ENCODE measurements at places on chromosomes 4 and X.
A peak's percentile ranks its signal among the peaks of the same experiment; 100 is the strongest.

- DNase-seq, result no peak
Observed at GRCh38 chrX:79089896-79090584, 54.4 kb upstream of the GPR174 start.

GRCh38 chrX:84216406-84216805 lies 28.4 kb upstream of the RPS6KA6 start:
- DNase-seq, result no peak

GRCh38 chr4:151227172-151227571 lies 49.8 kb upstream of the PRSS48 start:
- no peak for DNase-seq

DNA sequence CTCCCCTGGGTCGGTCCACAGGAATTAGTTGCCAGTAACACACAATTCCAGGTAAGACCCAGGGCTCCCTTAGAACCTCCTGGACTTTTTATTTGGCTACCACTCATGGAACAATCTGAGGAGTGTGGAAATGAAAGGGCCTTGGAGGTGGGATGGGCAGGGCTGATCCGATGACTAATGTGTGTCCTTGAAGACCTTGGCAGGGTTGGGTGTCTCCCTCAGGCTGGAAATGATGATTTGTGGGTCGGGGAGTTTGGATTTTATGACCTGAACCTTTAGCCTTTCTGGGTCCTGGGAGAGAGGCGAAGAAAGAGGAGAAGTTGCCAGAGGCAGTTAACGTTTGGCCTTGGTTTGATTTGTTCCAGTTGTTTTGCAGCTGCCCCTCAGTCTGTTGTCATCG lies 425.0 kb downstream of the MID1IP1 start:
- no peak for DNase-seq

DNA sequence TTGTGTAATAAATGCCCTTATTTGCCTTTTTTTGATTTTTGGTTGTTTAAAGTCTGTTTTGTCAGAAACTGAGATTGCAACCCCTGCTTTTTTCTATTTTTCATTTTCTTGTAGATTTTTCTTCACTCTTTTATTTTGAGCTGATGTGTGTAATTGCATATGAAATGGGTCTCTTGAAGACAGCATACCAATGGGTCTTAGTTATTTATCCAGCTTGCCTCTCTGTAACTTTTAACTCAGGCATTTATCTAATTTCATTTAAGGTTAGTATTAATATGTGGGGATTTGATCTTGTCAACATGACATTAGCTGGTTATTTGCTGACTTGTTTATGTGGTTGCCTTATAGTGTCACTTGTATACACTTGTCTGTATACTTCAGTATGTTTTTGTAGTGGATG lies 378.0 kb downstream of the CPXCR1 start:
- DNase-seq, result no peak

DNA sequence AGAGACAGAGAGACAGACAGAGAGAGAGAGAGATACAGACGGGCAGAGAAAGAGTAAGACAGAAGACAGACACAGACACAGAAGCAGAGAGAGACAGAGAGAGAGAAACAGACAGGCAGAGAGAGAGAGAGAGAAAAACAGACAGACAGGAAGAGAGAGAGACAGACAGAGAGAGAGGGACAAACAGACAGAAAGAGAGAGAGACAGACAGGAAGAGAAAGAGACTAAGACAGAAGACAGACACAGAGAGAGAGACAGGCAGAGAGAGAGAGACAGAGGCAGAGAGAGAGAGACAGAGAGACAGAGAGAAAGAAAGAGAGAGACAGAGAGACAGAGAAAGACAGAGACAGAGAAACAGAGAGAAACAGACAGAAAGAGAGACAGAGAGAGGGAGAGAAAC lies 27.2 kb upstream of the NAA11 start:
- no peak for DNase-seq

- DNase-seq, result no peak
Observed at GRCh38 chr4:183299464-183299863, 20.6 kb downstream of the CLDN22 start.

GRCh38 chrX:34873500-34874225 lies 68.9 kb upstream of the FAM47B start:
- no peak for DNase-seq

- DNase-seq, result no peak
Observed at GRCh38 chrX:100440006-100440405, 29.9 kb upstream of the PCDH19 start.

- peak; percentile 38 for DNase-seq
Observed at GRCh38 chr4:80125252-80126177, 52.5 kb upstream of the ANTXR2 start.

GRCh38 chr4:150477869-150478268 lies 104.1 kb upstream of the MAB21L2 start:
- no peak for DNase-seq

GRCh38 chrX:111831343-111831742 lies 44.6 kb upstream of the TRPC5OS start:
- no peak for DNase-seq

- no peak for DNase-seq
Observed at GRCh38 chr4:58825278-58825677, 1715.1 kb upstream of the IGFBP7 start.

DNA sequence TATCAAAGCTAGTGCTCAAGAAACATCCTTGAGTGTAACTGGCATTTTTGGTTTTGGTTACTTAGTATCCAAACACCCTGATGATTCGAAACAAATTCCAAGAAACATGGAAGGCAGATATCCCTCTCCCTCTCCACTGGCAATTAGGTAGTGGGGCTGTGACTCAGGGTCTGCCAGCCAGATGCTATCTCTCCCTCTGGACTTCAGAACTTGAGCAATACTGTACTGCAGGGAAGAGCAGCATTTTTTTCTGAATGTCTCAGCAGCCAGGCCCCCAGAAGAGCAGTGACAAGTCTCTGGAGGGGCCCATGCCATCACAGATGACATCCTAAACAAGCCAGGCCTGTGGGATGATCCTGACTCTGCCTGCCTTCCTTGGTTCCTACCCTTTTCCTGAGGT lies 37.3 kb upstream of the BCORL1 start:
- DNase-seq, result no peak

GRCh38 chr4:172838111-172838510 lies 330.5 kb upstream of the GALNT7 start:
- no peak for DNase-seq

- no peak for DNase-seq
Observed at GRCh38 chrX:151985955-151986354, 11.5 kb upstream of the GABRE start.

- no peak for DNase-seq
Observed at GRCh38 chr4:109389369-109390114, 44.1 kb upstream of the SEC24B start.

DNA sequence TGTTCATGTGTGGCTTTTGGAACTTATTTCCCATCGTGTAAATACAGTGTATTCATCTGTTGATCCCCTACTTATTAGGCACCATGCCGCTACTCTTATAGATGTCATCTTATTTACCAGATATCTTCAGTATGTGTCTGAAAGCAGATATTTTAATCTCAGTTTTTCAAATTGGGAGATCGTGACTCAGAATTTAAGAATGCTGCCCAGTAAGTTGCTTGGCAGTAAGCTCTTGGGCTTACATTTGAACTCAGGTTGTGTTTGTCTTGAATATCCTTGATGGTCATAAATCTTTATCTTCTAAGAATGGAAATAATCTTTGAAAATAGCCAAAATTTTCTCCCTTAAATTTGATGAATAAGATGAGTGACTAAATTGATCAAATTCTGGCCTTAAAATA lies 45.9 kb upstream of the RPA4 start:
- DNase-seq, result no peak

GRCh38 chr4:170374770-170375169 lies 285.0 kb upstream of the AADAT start:
- DNase-seq, result no peak

DNA sequence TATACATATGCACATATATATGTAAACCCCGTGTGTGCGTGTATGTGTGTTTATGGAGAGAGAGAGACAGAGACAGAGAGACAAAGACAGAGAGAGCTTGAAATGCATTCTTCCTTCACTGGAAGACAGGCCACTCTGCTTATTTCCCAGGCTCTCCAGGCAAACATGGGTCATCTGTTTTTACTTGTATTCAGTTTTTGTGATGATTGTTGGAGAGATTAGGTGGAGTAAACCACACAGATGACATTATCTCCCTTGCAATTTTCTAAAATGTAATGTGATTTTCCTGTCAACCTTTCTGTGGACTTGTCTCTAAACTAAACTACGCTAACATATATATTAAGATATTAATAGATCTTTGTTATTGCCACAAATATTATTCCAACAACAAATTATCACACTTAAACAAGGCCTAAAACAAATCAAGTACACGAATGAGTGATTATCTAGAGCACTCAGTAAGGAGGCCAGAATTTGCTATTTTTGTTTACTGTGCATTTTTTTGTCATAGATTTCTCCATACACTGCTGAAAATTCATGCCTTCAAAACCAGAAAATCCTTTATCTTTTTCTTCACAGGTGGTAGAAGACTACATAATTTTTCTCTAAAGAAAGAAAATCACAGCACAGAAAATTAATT lies 251.8 kb upstream of the SLIT2 start:
- no peak for DNase-seq

DNA sequence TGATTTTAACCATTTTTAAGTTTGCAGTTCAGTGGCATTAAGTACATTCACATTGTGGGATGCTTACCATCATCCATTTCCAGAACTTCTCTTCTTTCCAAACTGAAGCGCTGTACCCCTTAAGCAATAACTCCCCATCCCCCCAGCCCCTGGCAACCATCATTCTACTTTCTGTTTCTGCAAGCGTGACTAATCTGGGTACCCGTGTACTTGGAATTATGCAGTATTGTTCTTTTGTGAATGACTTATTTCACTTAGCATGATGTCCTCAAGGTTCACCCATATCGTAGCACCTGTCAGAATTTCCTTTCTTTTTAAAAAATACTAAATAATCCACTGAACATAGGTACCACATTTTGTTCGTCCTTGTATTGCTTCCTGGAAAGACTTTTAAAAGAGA lies 32.9 kb downstream of the USP9X start:
- DNase-seq, result no peak

GRCh38 chrX:44903107-44903506 lies 30.1 kb downstream of the KDM6A start:
- DNase-seq, result no peak

GRCh38 chr4:105191621-105192210 lies 45.0 kb downstream of the TET2 start:
- no peak for DNase-seq

DNA sequence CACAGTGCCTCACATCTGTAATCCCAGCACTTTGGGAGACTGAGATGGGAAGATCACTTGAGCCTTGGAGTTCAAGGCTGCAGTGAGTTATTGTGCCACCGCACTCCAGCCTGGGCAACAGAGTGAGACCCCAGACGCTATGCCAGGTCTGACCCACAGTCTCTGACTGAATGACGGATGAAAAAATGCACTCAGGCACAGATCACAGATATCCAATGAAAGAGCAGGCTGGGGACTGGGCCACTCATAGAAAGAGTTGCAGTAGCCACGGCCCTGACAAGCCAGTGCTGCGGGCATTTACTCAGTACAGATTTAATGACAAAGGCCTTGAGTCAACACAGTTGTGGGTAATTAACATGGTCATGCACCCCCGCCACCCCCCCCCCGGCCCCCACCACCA lies 22.7 kb downstream of the NUDT6 start:
- DNase-seq, result no peak

- peak; percentile 25 for DNase-seq
Observed at GRCh38 chrX:106894392-106894909, 8.7 kb downstream of the RIPPLY1 start.

DNA sequence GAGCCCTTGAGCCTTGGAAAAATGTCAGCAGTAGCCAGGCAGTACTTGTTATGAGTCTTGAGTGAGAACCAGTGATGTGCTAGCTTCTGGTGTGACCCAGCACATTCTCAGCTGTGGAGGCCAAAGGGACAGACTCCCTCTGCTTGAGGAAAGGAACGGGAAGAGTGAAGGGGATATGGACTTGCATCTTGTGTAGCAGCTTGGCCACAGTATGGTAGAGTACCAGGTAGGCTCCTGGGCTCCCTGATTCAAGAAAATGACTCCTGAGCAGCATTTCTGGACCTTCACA lies 1601.9 kb upstream of the ADGRL3 start:
- DNase-seq, result no peak

DNA sequence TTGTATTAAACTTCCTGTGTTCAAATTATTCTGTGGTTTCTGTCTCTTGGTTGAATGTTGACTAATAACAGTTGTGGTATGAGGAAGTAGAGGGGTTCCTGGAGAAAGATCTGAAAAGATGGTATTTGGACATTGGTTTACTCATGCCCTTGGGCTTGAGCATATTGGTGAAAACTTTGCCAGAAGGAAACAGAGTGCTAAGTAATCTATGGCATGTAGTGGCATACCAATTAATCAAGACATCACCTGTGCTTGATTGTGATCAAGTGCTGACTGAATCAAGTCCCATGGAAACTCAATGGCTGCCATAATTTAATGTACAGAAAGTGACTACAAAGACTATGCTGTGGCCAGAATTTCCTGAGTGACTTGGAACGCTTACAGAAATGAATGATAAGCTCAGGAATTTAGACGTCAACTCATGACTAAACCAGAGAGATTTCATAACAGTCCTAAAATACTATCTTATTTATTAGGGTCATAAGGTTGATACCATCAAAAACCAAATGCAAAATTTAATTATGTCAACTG lies 2062.9 kb downstream of the ARAP2 start:
- no peak for DNase-seq

GRCh38 chr4:117770269-117771102 lies 263.8 kb upstream of the NDST3 start:
- DNase-seq, result no peak

DNA sequence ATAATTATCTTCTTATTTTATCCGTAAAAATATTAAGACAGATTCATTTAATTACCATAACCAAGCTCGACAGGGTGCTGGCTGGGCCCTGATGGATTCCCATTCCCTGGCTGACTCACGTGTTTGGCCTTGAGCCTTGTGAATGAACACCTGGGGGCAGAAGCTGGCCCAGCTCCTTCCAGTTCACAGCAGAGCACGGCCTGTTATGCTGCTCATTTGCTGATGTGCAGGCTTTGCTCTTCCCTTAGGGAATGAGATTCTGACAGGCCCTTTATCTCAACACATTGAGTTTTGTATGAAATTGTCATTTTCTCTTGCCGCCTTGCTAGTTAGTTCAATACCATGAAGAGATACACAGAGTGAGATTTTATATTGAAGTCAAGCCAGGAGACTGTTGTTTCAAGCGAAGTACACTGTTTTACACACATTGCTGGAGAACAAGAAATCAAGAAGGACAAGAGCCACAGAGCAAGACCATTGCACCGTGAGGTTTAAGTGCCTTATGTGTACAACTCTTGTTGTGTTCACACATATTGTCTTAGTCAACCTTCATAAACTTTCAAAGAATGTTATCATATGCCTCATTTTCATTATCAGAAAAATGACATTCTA lies 1583.3 kb downstream of the STIM2 start:
- DNase-seq, result no peak

- no peak for DNase-seq
Observed at GRCh38 chrX:107579956-107580355, 48.4 kb upstream of the PRPS1 start.

- no peak for DNase-seq
Observed at GRCh38 chr4:38837849-38838248, 18.8 kb downstream of the TLR6 start.

DNA sequence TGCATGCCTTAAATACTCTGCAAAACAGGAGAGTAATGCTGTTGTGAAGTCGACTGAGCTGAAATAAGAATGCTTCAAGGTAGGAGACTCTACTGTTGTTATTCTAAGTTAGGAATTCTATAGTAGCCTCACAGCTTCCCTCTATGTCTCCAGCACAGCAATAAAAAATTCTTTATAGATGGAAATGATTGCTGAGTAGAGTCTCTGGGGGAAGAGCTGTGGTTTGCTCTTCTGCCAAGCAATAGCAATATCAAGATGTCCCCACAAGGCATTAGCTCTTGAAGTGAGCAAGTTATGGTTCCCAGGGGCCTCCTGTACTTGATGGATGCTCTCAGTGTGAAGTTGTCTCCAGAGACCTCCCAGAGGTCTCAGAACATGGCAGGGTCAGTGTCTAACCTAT lies 880.6 kb upstream of the FRG1 start:
- DNase-seq, result no peak
